ENCODE measurements at places on chromosomes 5 and 9. TPM values are rescaled to one million over a fixed set of nuclear protein-coding genes. Genes with fewer than 3 reads are reported as not detected.
A peak's percentile ranks its signal among the peaks of the same experiment; 100 is the strongest.

GRCh38 chr9:79883073-79883645, 311.4 kb downstream of the TLE4 start:
- peaks cover 4% of the 10 kb centered on the region for H3K27me3 ChIP-seq
- no peak overlapping the region for H3K4me3 ChIP-seq
- DNase-seq: peak; percentile 84
- H3K36me3 ChIP-seq: peaks cover 2% of the 10 kb centered on the region
- H3K4me1 ChIP-seq: peaks cover 45% of the 10 kb centered on the region

DNA sequence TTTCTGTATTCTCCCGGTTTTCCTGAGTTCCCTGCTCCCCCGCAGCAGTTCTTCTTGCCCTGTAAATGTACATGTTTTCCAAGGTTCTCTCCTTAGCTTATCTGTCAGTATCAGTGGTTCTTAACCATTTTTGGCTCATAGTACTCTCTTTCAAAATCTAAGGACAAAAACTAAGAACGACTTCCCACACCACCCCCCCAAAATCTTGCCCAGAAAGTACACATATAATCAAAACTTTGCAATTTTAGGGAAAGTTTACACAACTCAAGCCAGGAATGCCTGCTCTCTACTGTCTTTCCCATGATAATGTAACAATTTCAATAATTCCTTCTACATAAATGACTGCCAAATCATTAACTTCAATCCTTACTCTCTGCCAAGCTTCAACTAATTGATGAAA, 4.5 kb downstream of the DCAF12 start:
- no peak overlapping the region for H3K4me3 ChIP-seq
- H3K27ac ChIP-seq: no peak overlapping the region
- no peak for DNase-seq
- peaks cover 50% of the 10 kb centered on the region for H3K36me3 ChIP-seq

DNA sequence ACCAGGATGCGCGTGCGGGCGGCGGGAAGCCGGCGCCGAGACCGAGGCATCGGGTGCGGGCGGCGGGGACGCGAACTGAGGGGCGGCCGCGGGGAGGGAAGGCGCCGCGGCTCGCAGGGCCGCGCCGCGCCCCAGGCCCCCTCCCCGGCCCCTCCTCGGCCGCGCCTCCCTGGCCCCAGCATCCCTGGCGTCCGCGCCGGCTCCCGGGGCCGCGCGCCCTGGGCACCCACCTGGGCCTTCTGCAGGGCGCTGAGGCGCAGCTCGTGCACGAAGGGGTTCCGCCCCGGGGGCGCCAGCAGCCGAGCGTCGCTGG, 324 bp downstream of the LPCAT1 start:
- H3K4me3 ChIP-seq: peak overlapping the region; percentile 79
- H3K4me1 ChIP-seq: peaks cover 37% of the 10 kb centered on the region
- DNase-seq: no peak
- peaks cover 20% of the 10 kb centered on the region for H3K36me3 ChIP-seq
- H3K27me3 ChIP-seq: no peaks in the 10 kb centered on the region

DNA sequence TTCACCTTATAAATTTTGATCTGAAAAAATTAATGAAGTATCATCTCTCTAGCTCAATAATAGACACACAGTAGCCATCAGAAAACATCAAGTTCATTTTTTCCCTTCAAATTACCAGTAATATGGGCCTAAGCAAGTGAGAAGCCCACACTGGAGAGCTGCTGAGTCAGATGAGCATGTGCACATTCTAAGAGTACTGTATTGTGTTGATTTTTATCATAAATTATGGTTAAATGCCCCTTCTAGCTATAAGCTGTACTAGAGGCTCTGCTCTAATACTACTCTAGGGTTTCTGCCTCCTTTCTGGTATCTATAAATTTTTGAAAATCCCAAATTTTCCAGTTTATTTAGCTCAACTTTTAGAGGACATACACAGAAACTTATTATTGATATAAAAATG, 42.1 kb upstream of the TYRP1 start:
- no peak overlapping the region for H3K4me3 ChIP-seq
- H3K27ac ChIP-seq: no peak overlapping the region
- H3K36me3 ChIP-seq: no peaks in the 10 kb centered on the region
- no peaks in the 10 kb centered on the region for H3K4me1 ChIP-seq
- no peaks in the 10 kb centered on the region for H3K27me3 ChIP-seq

Gene SLC23A1
- total RNA-seq: 2.5 TPM

- H3K4me3 ChIP-seq: no peak overlapping the region
- peaks cover 18% of the 10 kb centered on the region for H3K27me3 ChIP-seq
- H3K36me3 ChIP-seq: no peaks in the 10 kb centered on the region
- H3K27ac ChIP-seq: no peak overlapping the region
These were observed 45.7 kb downstream of the PIP5K1B start for GRCh38 chr9:68750786-68751185.

- no peak overlapping the region for H3K4me3 ChIP-seq
- peaks cover 10% of the 10 kb centered on the region for H3K4me1 ChIP-seq
- no peaks in the 10 kb centered on the region for H3K27me3 ChIP-seq
- H3K36me3 ChIP-seq: no peaks in the 10 kb centered on the region
These were observed 83.1 kb upstream of the PLPP6 start for GRCh38 chr9:4579001-4579400.

- H3K4me3 ChIP-seq: no peak overlapping the region
- peaks cover 59% of the 10 kb centered on the region for H3K27me3 ChIP-seq
- no peak overlapping the region for H3K27ac ChIP-seq
- no peak for DNase-seq
These were observed 45.1 kb downstream of the PDE8B start for GRCh38 chr5:77255617-77256016.

Gene PCDHA4
- not detected for total RNA-seq

Gene LCN1
- total RNA-seq: not detected

Gene TSTD2
- 12.6 TPM for total RNA-seq

DNA sequence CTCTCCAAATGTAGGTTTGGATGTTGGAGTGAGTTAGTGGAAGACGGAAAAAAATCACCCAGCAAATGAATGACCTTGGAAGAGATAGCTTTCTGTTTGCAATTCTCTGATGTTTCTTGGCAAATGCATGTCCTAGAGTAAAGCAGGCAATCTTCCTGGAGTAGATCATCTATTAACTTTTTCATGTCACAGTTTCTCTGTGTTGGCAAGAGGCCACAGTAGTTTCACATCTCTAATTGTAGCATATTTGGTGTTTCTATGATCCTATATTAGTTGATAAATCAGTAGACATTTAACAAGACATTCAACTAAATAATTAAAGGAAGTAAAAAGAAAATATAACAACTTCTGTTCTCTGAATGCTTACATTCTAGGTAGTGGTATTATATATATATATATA, 138.2 kb upstream of the MINAR2 start:
- no peaks in the 10 kb centered on the region for H3K36me3 ChIP-seq
- no peak for DNase-seq
- H3K4me1 ChIP-seq: no peaks in the 10 kb centered on the region

DNA sequence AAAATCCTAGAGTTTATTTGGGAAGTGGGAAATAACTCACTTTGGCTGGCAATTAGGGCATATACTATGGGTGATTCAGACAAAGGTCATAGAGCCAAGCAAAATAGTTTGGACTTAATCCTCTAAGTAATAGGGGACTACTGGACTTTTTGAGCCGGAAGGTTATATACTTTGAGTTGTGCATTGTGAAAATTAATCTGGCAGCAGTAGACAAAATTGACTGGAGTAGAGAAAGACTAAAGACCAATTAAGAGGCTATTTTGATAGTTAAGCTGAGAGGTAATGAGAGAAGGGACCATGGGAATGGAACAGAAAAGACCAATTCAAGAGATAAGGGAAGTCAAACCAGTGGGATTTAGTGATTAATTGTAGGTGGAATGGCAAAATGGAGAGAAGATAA, 28.9 kb downstream of the COX7C start:
- peaks cover 6% of the 10 kb centered on the region for H3K27me3 ChIP-seq
- no peaks in the 10 kb centered on the region for H3K36me3 ChIP-seq
- no peak for DNase-seq
- H3K4me1 ChIP-seq: no peaks in the 10 kb centered on the region
- no peak overlapping the region for H3K4me3 ChIP-seq

GRCh38 chr5:118777189-118777736, 211.1 kb downstream of the DTWD2 start:
- no peak overlapping the region for H3K4me3 ChIP-seq
- DNase-seq: no peak
- no peaks in the 10 kb centered on the region for H3K4me1 ChIP-seq
- no peaks in the 10 kb centered on the region for H3K27me3 ChIP-seq
- H3K36me3 ChIP-seq: no peaks in the 10 kb centered on the region
- no peak overlapping the region for H3K27ac ChIP-seq

Gene PRUNE2
- 1.3 TPM for total RNA-seq

DNA sequence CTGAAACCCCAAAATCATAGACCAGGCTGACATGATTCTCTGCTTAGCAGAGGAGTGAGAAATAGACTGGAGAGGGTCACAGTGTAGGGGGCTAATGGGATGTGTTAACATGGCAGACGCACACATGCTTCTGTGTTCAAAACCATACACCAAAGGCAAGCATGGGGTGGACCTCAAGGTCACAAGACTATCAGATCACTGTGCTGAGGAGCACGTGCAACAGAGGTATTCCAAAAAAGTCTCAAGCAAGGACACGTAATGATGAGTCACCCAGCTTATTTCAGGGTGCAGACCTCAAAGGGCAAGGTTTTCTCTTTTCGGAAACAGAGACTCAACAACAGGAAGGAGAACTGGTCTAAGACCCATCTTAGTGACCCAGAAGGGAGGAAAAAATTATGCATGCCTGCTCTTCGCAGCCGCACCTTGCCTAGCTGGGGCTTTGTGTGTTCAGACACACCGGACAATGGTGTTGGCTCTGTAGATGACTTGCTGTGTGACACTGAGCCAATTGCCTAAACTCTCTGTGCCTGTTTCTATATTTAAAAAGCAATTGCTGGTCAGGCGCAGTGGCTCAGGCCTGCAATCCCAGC, 20.3 kb downstream of the WHRN start:
- no peaks in the 10 kb centered on the region for H3K36me3 ChIP-seq
- peaks cover 3% of the 10 kb centered on the region for H3K27me3 ChIP-seq
- no peak overlapping the region for H3K4me3 ChIP-seq
- peaks cover 43% of the 10 kb centered on the region for H3K4me1 ChIP-seq
- peak overlapping the region; percentile 73 for H3K27ac ChIP-seq

DNA sequence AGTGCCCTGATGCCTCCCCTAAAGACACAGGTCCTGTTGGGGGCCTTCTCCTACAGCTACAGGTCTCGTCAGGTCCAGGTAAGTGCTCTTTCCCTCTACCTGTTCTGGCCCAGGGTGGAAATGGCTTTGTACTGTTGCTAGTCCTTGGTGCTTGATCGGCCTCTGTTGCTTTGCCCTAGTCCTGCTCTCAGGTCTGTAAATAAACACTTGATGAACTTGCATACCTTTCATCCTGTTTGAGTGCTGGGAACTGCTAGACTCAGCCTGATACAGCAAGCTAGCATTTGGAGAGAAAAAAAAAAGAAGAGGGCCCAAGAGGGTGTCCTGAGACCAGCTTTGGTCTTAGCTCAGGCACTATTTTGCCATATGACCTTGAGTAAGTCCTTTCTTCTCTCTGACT, 21.8 kb upstream of the ZNF618 start:
- H3K4me3 ChIP-seq: no peak overlapping the region
- H3K27me3 ChIP-seq: peaks cover 5% of the 10 kb centered on the region
- DNase-seq: no peak
- H3K27ac ChIP-seq: no peak overlapping the region

- H3K27ac ChIP-seq: no peak overlapping the region
- H3K4me3 ChIP-seq: no peak overlapping the region
- H3K4me1 ChIP-seq: peaks cover 10% of the 10 kb centered on the region
- H3K36me3 ChIP-seq: no peaks in the 10 kb centered on the region
- no peaks in the 10 kb centered on the region for H3K27me3 ChIP-seq
- no peak for DNase-seq
These were observed 7.7 kb downstream of the PNPLA7 start for GRCh38 chr9:137542486-137542885.
